Fibroblast of skin of left biceps (primary cell): ENCODE measurements at places on chromosomes 2 and 18.

DNA sequence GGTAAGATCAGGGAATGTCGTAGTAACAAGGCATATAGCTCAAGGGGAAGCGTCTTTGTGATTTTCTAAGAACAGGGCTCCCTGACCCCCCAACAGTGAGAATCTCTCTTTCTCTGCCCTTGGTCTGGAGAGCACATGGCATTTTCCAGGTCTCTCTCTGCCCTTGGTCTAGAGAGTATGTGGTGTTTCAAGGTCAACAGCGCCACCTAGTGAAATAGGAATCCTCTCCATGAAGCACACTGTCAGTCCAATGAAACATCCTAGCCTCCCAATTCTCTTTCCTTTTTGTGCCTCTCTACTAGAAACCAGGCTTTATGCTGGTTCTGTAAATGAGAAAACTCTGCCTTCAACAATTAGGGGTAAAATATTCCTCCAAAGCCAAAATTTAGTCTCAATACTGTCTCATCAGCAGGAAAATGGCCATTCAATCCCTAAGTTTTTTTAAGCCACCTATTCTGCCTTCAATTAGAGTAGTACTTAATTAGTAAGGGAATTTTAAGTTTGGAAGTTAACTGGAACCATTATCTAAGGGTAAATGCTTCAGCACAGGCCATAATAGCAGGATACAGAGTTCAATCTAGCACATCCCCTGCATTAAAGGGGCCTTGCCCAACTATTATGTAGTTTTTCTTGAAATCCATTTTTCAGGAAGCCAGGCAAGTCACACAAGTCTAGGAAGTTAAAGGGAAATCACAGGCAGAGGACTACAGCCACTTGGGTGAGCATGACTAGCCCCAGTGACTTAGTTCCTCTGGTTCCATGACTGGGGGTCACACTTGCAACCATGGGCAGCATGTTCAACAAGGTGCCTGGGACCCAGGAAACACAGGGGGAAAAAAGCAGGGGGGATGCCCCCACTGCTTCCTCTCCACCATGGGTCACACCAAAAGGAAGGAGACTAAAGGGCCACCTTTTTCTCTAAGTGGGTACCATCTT, 12.4 kb downstream of the DYM start:
- DNase-seq, result no peak

GRCh38 chr2:219440388-219441256, 6.0 kb downstream of the SPEG start:
- DNase-seq, result no peak

DNA sequence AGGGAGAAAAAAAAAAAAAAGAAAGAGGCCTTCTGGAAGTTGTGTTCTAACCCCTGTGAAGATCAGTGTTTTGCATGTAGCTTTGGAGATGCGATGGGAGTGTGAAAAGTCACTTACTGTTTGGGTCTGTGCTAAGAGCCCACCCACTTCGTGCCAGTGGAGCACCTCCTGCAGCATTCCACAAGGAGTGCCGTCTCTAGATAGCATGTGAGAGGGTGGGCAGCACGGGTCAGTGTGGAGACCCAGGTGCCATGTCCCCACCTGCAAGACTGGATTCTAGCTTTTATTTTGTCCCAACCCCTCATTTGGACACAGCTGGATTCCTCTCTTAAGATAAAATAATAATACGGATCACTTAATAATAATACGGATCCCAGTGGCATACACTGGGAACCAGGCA, 12.5 kb upstream of the TMEM185B start:
- DNase-seq, result no peak

DNA sequence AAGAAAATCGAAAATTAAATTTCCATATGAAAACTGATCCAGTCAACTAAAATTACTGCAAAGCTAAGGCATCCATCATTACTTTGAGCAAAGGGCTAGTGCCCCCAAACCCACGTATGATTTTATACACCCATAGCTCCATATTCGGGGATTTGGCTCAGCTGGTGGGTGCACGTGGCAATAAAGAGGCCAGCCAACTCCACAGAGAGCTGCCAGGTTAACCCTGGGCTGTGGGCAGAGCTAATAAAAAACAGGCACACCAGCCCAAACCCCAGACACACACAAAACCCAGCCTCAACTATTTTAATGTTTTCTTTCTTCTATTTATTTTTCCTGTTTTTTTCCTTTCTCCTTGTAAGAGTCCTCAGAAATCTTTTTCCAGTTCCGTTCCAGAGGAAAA, 151.3 kb upstream of the SOX11 start:
- DNase-seq, result no peak

GRCh38 chr2:23137166-23137565, 247.8 kb upstream of the KLHL29 start:
- no peak for DNase-seq

GRCh38 chr2:158894078-158894477, 74.4 kb upstream of the TANC1 start:
- DNase-seq, result peak; percentile 75

- no peak for DNase-seq
Observed at GRCh38 chr2:61882850-61883249, 5.6 kb downstream of the CCT4 start.
